Sciatic nerve (tissue), 2 donors: ENCODE measurements at places on chromosomes 5 and 9. TPM values are rescaled to one million over a fixed set of nuclear protein-coding genes. Genes with fewer than 3 reads are reported as not detected.

- no peak for DNase-seq
These were observed 2.9 kb upstream of the ICE1 start for GRCh38 chr5:5419291-5420210.

Gene ELOVL7
- total RNA-seq, result 32.1 TPM

DNA sequence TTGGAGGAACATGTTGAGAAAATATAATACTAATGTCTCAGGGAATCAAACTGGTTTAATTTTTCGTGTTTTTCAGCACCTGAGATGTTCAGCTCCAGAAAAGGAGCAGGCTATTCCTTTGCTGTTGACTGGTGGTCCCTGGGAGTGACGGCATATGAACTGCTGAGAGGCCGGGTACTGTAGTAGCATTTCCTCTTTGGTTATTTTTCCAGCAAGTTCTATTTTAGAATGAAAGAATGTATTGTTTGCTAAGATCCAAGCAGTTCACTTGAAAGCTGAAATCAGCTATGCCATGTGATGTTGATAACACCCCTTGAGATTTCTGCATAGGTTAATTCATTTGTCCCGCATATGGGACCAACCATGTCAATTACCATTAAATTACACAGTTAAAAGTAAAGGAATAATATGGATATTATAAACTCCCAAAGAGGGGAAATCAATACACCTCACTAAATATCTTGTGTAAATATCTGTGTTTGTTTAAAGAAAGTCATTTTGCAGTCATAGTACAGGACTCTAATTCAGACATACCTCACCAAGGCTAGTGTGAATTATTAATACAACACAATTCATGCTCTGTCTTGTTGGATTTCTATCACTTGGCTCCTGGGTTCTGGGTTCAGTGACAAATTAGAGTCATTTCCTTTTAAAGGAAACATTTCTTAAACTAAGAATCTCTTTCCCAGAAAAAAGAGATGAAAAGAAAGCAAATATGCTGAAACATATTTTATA lies 126.8 kb downstream of the STK32A start:
- DNase-seq, result no peak

Gene DAB2
- total RNA-seq, result 151 TPM

GRCh38 chr9:133352635-133353340 lies 3.5 kb downstream of the SURF1 start:
- no peak for DNase-seq

GRCh38 chr9:36470643-36471290 lies 70.7 kb upstream of the RNF38 start:
- DNase-seq, result no peak

DNA sequence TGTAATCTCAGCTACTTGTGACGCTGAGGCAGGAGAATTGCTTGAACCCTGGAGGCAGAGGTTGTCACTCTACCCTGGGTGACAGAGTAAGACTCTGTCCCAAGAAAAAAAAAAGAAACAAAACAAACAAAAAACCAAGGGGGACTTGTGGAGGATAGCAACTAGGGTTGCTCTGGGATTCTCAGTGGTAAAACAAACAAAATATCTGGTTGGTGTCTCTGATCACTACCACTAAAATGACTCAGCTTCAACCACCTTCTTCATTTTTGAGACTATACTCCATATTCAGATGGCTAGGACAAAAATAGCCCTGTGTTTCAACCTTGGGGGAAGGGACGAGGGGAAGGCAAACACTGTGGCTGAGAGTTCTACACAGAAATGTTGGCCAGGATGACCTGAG lies 110.3 kb downstream of the ARRDC3 start:
- no peak for DNase-seq

- DNase-seq, result no peak
These were observed 551.3 kb downstream of the PDE4D start for GRCh38 chr5:59342181-59342580.

DNA sequence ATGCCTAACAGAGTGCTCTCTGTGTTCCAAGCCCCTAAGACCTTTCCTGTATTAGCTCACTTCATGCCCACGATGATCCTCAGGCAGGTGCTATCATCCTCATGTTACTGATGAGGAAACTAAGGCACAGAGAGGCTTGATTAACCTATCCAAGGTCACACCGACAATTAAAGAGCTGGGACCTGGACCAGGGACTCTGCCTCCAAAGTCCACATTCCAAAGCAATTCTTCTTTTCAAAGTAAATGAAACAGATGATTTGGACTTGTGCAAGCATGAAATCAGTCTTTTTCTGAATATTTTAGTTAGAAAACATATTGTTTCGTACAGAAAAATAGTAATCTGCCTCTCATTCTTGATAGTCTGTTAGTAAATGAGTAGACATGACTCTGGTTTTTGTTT lies 18.1 kb upstream of the RASEF start:
- no peak for DNase-seq

GRCh38 chr9:124205686-124206352 lies 51.9 kb upstream of the NEK6 start:
- no peak for DNase-seq

Gene ST8SIA4
- total RNA-seq, result 17.3 TPM

Gene GMCL2
- not detected for total RNA-seq

DNA sequence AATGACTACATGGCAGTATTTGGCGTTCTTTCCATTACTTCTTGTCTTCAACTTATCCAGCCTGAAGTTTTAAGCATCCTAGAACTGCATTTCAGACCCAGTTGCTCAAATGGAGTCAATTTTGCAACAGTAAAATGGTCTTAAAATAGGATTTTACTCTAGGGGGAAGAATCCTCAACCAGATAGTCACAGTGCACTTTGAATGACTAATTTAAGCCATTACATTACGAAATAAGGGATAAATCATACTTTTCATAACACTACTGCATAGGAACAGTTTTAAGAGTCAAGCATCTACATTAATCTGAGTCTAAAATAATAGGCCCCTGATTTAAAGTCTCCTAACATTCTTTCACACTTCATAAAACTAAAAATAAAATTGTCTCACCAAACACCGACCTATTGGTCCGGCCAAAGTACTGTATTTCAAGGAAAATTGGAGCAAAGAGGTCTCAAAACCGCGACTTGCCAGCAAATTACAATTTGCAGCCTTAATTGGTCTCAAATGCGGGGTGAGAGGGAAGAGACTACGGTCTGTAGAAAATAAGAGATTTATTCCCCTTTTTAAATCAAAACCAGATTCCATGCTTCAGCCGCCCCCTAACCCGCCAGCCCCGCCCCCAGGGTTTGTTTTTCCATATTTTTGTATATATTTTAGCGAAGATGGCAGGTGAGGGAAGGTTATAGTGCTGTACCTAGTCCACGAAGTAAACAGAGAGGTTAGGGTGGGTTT lies 1.2 kb upstream of the SMARCA2 start:
- DNase-seq, result no peak

Gene COL15A1
- 94.6 TPM for total RNA-seq

- DNase-seq, result no peak
These were observed 131.1 kb downstream of the FOXD1 start for GRCh38 chr5:73317523-73317922.

DNA sequence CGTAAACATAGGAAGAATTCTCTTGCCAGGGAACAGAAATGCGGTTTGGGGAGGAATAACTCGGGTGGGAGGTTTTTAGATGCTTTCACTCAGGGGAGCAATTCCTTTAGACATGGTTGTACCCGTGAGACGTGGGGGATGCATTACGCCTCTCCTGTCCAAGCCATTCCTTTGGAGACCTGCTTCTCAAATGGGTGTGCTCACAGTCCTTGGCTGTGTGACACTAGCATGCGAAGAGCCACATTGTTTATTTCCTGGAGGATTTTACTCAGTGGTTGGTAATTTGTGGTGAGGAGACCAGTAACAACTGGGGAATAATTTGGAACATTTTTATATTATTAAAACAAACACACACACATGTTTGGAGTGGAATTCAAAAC lies 18.5 kb downstream of the COL15A1 start:
- no peak for DNase-seq

GRCh38 chr5:175788155-175788787 lies 83.1 kb upstream of the CPLX2 start:
- DNase-seq, result no peak

DNA sequence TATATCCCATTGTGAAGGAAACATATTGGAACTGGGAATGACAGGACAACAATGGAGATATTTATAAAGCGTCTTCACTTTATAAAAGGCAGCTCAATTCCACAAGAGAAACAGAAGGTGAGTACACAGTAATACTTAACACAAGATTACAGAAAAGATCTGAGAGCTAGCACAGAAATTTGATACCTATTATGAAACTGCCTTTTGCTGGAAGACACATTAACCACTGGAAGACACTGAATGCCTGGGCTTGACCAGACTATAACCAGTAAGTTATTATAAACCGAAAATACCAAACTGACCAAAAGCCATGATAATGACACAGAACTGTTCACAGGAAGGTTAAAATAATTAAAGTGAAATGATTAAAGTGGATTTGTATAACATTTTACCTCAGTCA lies 195.4 kb downstream of the NR2F1-AS1 start:
- no peak for DNase-seq

Gene CPLANE1
- 53.7 TPM for total RNA-seq

GRCh38 chr5:175862131-175863012 lies 9.0 kb upstream of the CPLX2 start:
- DNase-seq, result no peak

Gene SLIT3
- 50.6 TPM for total RNA-seq

Gene ARID3C
- total RNA-seq, result 1.2 TPM

Gene PSMB7
- 87.6 TPM for total RNA-seq

DNA sequence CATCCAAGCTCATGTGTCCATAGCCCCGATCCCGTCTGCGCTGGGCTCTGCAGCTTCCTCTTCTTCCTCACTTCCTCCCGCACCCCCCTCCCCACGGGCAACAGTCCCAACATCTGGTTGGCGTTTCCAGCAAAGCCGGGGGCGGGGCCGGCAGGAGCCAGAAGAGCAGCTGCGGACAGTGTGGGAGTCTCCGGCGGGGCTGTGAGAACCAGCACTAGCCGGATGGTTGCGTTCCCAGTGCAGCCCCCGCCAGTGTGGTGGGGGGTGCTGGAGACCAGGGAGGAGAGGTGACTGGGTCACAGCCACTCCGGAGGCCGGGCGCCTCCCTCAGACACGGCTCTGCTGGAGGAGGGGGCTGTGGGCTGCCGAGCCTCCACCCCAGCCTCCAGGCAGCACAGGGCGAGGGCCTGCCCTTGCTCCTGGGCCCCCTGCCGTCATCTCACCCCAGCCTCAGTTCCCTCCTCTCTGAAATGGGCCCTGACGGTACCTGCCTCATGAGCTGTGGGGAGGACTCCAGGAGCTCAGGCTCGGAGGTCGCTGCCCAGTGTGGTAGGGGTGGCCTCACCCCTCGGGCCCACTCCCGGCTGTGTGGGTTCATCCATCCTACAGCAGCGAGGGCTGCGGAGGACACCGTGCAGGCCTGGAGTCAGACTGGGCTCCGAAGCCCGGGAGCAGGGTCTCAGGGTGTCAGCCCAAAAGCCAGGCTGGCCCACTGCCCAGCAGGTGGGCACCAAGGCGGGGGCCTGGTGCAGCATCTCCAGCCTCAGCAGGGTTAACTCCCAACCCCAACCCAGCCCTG lies 41.5 kb upstream of the NOTCH1 start:
- DNase-seq, result peak; percentile 88

DNA sequence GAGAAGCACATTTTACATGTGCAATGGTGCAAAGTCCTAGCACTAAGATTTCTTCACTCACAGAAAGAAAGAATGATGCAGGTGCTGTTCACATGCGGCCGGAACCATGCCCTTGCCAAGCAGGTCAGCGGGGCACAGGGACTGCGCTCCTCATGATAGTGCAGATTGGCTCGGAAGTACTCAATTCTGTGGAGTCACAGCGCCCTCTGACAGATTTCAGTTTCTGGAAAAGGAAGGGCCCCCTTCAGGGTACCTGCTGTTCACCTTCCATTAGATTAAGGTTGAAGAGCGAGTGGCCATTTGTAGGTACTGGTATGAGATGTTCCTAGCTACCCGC lies 75.7 kb downstream of the TMC1 start:
- DNase-seq, result no peak

Gene G3BP1
- 151 TPM for total RNA-seq

DNA sequence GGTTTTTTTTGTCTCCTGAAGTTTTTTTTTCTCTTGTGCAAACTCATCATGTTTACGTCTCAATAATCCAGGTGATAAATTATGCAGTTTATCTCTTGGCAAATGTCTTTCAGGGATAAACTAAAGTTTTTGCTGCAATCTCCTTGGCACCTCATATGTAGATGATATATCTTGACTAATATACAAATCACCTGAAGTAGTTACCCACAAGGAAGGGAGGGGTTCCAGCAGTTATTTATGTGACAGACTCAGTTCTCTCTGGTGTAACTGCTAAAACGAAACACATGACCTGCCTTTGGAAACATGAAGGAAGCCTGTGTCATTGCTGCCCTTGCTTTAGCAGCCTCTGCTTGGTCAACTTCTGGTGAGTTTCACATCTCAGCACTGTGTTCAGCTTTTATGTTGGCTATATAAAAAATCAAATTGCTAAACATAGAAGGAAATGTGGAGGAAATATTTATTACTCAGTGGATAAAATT lies 39.3 kb upstream of the KIAA1958 start:
- DNase-seq, result no peak

GRCh38 chr5:147483961-147484707 lies 25.7 kb downstream of the DPYSL3 start:
- peak; percentile 87 for DNase-seq

Gene PTGES
- total RNA-seq, result 23.3 TPM

Gene CTSL
- 162 TPM for total RNA-seq

GRCh38 chr5:90173299-90174030 lies 236.1 kb downstream of the CETN3 start:
- DNase-seq, result no peak

Gene SLC4A9
- 0.18 TPM for total RNA-seq

Gene FREM1
- total RNA-seq, result 8.3 TPM

GRCh38 chr5:171521219-171521633 lies 101.8 kb downstream of the FGF18 start:
- no peak for DNase-seq

DNA sequence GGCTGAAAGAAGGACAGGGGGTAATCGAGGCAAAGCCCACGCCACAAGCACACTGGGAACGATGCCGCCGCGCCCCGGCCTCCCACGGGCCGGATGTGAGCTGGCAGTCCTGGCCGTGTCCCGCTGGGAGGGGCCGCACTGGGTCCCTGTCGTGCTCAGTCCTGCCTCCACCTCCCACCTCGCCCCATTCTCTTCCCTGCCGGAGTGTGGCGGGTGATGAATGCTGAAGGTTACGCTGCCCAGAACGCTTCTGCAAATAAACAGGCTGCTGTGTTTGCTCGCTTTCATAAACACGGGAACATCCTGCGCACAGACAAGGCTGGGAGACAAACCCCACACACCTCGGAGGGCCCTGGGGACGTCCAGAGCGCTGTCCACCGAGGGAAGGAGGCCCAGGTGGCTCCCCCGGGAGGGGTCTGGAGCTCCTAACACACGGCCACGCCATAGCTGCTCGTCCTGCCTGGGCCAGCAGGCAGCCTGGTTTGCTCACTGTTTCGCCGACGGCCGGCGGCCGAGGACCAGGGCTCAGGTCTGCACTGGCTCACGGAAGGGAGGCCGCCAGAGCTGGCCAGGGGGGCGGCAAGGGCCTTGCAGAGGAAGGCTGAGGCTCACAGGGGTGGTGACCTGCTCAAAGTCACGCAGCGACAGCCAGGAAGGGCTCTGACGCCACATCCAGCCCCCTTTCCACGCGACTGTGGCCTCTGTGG lies 2.3 kb downstream of the DNLZ start:
- no peak for DNase-seq

- DNase-seq, result no peak
These were observed 3.5 kb downstream of the ELAVL2 start for GRCh38 chr9:23822261-23823169.
